ENCODE measurements at places on chromosomes 7 and 10.

GRCh38 chr10:97550336-97551149 is 22.0 kb upstream of the ANKRD2 start:
- no peak for DNase-seq

DNA sequence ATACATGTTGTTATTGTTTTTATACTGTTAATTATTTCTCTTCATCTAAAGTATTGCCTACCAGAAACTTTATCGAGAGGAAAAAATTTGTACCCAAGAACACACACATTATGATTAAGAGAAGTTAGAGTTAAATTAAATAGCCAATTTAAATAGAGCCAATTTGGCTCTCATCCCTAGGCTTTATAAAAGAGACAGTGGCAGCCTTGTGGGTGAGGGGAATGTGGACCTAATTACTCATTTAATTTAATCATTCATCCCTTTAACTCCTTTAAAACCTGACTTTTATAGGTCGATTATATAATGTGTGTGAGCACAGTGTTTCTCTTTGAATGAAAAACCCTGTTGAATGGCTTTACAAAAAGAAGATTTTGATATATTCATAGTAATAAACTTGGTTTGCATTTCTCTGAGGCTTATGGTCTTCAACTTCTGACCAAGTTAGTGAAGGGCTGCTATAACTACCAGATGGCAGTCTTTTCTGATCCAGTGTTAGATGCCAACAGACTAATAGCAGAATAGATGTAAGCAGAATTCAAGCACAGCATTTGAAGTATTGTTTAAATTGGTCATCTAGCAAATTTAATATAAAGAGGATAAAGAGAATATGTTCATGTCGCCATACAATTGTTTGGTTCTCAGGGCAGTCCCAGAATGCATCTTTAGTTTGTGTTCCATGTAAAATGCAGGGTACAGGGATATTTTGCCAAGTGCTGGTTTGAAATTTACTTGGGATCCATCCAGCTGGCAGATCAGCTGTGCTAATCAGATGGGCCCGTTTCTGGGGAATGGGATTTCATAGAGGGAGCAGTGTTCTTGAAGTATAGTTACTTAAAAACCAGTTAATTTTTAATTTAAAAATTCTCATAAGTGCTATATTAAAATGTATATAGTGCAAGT is 25.3 kb downstream of the ADD3 start:
- peak; percentile 19 for DNase-seq

- DNase-seq = no peak
These were observed 20.5 kb upstream of the RHEB start for GRCh38 chr7:151540146-151540545.

DNA sequence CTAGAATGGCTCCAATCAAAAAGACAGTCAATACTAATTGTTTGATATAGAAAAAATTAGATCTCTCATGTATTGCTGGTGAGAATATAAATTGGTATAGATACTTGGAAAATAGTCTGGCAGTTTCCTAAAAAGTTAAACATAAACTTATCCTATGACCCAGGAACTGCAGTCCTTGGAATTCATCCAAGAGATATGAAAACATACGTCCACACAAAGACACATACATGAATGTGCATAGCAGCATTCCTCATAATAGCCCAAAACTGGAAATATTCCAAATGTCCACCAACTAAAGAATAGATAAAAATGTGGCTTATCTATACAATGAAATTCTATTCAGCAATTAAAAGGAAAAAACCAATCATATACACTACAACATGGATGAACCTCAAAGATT is 128.4 kb downstream of the ZFAND4 start:
- DNase-seq = no peak

DNA sequence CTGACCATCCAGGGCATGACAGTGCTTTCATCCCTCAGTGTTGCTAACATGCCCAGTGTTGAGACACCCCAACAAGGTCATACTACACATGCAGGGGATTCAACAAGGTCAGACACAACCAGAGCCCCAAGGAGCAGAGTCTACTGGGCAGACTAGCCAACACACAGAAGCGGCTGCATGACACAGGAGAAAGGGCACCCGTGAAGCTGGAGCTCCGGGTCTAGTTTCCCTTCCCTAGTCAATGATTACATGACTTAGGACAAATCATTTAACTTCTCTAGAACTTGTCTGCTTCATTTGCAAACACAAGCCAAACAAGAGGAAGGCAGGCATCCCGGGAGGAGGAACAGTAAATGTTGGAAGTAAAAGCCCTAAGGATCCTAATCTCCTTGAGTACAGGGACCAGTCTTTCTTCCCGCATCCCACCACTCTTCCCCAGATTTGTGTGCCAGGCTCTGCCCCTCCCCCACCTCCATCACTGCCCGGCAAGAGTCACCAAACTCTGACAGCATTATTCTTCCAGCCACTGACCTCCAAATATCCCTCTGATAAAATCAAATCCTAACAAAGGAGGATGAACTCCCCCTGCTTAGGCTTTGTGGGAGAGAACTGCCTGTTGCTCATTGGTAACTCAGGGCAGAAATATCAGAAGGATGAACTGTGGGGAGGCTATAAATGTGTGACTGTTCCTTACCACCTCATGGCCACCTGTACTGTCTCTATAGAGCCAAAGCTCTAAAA is 104.3 kb downstream of the KCNMA1 start:
- DNase-seq = no peak

- no peak for DNase-seq
These were observed 158.4 kb downstream of the DNAJB6 start for GRCh38 chr7:157495177-157495553.

DNA sequence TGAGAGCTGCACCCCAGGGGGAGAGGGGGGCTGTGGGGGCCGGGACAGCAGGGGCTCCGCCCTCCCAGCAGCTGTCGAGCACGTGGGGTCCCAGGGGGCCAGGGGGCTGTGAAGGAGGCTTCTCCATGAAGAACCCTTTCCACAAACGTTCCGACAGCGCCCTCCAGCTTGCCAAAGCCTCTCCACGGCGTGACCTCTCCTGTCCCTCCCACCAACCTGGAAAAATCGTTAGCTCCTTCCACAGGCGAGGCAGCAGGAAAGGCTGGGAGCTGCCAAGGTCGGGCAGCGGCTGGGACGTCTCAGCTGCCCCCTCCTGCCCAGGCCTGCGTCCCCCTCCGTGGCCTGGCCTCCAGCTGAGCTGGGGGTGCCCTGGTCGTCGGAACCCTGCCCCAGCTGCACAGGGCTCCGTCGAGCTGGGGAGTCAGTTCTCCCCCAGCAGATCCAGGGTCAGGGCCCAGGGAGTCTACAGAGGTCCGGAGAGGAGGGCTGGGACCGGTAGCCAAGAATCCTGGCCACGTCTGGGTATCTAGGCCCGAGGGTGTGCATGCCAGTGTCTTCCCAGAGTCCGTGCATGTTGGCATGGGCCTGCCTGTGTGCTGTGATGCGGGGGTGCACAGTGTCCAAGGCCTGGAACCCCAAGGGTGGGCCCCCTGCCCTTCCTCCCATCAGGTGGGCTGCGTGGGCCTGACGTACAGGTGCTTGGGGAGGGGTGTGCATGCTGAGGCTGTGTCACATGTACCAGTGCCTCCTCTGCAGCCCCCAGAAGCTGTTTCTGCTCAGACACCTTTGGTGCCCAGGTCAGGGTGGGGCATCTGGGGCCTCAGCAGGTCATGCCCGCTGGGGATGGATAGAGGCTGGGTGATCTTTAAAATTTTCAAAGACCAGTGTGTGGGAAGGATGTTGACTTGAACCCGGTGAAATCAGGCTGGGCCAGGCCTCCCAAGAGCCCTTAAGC is 66.5 kb downstream of the UNCX start:
- DNase-seq = no peak

- DNase-seq = no peak
These were observed 107.3 kb upstream of the NANOS1 start for GRCh38 chr10:118922226-118922625.

DNA sequence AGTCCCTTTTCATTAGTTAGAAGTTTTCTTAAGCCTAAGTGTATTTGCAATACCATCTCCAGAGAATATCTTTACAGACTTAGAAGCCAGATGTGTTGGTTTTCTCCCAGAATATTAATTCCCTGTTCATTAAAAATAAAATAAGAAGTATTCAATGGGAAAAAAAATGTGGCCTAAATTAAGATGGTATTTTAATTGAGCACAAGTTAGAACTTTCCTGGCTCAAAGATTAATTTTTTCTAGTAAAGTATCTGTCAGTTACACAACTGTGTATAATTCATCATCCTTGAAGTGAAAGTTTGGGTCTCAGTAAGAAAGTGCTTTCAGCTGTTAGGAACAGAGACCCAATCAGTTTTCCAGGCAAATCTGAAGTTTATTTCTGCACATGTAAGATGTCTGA is 1179.5 kb upstream of the C7orf33 start:
- DNase-seq = no peak

GRCh38 chr7:105685161-105685560 is 103.9 kb upstream of the EFCAB10 start:
- DNase-seq = no peak

DNA sequence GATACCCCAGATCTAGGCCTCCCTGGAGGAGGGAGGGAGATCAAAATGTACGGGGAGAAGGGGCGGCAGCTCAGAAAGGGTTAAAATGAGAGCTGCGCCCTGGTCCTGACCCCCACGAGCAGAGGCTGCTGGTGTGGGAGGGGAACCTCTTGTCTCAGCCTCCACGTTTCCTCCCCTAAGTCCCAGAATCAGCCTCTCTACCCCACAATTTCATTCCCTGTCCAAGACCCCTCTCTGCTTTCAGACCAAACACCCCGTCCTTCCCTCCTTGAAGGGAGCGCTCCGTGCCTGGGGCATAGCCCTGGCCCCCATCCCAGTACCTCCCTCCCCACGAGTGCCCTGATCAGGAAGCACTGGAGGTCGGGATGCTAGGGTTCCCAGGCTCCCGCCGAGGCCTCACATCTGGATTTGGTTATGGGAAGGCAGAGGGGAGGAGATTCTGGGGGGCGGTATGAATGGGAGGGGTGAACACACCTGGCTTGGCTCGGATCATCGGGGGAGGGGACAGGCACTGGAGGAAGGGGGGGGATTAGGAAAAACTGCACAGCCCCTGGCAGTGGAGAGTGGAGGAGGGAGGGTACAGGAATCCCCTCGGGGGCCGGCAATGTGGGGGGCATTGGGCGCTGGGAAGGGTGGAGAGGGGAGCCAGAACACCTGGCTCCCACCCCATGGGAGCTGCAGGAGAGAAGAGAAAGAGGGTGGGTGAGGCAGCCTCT is 2.7 kb downstream of the EPHB4 start:
- no peak for DNase-seq

DNA sequence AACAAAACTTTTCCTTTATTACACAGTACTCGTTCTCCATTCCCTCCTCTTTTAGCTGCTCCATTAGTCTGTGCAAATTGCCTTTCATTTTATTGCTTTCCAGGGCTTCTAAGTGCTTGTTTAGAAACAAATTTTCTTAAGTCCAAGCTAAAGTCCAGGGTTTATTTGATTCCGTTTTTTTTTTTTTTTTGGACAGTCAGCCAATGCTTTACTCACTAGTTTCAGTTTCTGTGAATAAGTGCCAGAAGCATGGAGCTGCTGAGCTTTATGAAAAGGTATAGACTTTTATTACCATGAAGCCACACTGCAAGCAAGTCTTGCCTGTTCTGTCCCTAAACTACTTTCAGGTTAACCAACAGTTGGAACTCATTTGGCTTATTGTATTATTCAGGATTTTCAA is 455.0 kb downstream of the GFRA1 start:
- DNase-seq = no peak

DNA sequence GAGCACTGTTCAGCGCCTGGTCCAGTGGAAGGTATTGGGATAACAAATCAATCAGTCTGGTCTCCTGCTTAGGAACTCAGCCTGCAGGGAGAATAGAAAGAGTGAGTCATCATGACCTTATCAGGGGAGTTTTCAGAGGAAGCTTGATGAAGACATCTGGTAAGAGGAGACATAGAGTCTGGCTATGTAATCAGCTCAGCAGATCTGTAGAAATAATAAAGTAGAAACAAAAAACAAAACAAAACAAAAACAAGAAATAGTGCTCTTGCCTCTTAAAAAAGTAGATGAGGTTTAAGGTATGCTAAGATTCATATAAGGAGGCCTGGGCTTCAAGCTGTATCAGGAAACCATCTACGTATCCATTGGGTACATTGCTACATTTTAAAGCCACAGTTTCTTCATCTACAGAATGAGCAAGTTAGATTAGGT is 14.4 kb downstream of the TAS2R41 start:
- DNase-seq = no peak

- peak; percentile 30 for DNase-seq
These were observed 20.5 kb upstream of the PITRM1 start for GRCh38 chr10:3192856-3193635.

- no peak for DNase-seq
These were observed 27.4 kb upstream of the PSMG3 start for GRCh38 chr7:1597066-1597760.

- no peak for DNase-seq
These were observed 14.0 kb upstream of the ENTPD1 start for GRCh38 chr10:95741807-95742467.

GRCh38 chr10:43735907-43736306 is 87.2 kb upstream of the ZNF32 start:
- no peak for DNase-seq

DNA sequence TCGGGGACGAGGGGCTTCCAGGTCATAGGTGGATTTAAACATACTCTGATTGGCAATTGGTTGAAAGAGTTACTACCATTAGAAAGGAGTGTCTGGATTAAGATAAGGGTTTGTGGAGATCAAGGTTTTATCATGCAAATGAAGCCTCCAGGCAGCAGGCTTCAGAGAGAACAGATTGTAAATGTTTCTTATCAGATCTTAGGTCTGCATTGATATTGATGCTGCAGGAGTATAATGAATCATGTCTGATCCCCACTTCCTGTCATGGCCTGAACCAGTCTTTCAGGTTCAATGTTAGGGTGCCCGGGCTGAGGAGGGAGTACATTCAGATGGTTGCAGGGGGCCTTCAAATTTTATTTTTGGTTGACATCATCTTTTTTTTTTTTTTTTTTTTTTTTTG is 51.4 kb downstream of the SH3PXD2A start:
- DNase-seq = no peak

GRCh38 chr7:156490021-156490800 is 150.4 kb upstream of the RNF32 start:
- no peak for DNase-seq

DNA sequence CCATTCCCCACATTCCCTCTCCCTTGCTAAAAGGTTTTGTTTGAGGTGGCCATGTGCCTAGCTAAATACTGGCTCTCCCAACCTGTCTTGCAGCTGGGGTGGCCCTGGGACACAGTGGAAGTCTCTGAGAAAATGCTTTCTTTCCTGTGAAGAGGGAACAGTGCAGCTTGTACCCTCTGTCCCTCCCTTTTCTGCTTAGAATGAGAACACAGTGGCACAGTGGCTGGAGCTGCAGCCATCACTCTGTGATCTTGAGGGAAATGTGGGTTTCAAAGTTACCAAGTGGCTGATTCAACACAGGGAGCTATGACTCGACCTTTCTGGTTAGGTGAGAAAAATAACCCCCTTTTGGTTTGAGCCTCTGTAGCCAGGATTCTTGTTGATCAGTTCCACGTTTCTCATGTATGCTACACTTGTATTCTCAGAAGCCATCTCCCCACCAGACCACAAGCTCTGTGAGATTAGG is 62.7 kb upstream of the CARD11 start:
- DNase-seq = no peak

GRCh38 chr7:2777898-2778535 is 66.1 kb downstream of the GNA12 start:
- DNase-seq = no peak
